Astrocyte (in vitro differentiated cells and primary cell): ENCODE measurements at places on chromosomes 2 and 18.

GRCh38 chr2:106282462-106283170, 88.5 kb upstream of the UXS1 start:
- no peak for DNase-seq

GRCh38 chr18:45169610-45170009, 445.7 kb upstream of the SLC14A2 start:
- DNase-seq, result peak; percentile 92

GRCh38 chr2:156437272-156437930, 1.2 kb downstream of the GPD2 start:
- DNase-seq, result no peak

DNA sequence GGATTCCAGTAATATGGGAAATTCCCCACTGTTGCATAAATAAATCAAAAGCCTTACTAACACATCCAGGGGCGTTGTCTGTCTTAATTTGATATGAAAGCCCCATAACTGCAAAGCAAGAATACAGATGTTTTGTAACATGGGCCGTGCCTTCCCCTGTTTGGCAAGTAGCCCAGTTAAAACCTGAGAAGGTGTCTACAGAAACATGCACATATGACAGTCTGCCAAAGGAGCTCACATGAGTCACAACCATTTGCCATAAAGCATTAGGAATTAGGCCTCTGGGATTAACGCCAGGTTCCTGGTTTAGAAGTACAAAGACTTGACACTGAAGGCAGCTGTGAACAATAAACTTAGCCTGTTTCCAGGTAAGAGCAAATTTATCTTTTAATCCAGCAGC, 43.1 kb upstream of the LONRF2 start:
- DNase-seq, result peak; percentile 96

- DNase-seq, result no peak
Observed at GRCh38 chr2:150742094-150742493, 254.6 kb upstream of the RND3 start.

GRCh38 chr2:192072778-192073177, 122.0 kb downstream of the TMEFF2 start:
- no peak for DNase-seq

- peak; percentile 42 for DNase-seq
Observed at GRCh38 chr18:34990597-34990996, 50.6 kb upstream of the MAPRE2 start.
